ENCODE measurements at places on chromosomes 11 and 22.

GRCh38 chr11:46701078-46701654 lies 335 bp downstream of the ZNF408 start:
- no peak for DNase-seq

GRCh38 chr11:95705485-95706124 lies 84.0 kb downstream of the FAM76B start:
- DNase-seq = peak; percentile 91

DNA sequence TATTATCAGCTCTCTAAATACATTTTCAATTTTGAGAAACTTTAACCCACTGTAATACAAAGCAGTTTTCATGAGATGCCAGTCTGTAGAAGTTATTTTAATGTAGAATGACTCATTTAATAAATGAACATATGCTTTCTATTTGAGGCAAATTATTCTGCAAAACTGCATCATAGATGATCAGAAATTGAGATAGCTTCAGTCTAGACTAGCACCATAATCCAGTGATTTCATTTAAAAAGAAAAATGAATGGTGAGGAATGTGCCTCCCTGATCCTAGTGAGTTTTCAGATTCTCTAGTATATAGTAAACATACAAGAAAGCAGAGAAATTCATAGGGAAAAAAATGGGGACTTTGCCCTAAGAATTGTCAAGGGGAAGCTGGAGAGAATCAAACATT lies 66.1 kb downstream of the OR5AK2 start:
- no peak for DNase-seq

- DNase-seq = no peak
Observed at GRCh38 chr11:11553573-11553972, 68.2 kb downstream of the GALNT18 start.

GRCh38 chr11:33358150-33358831 lies 101.1 kb downstream of the HIPK3 start:
- no peak for DNase-seq

GRCh38 chr11:61782841-61783240 lies 9.6 kb downstream of the TMEM258 start:
- no peak for DNase-seq

DNA sequence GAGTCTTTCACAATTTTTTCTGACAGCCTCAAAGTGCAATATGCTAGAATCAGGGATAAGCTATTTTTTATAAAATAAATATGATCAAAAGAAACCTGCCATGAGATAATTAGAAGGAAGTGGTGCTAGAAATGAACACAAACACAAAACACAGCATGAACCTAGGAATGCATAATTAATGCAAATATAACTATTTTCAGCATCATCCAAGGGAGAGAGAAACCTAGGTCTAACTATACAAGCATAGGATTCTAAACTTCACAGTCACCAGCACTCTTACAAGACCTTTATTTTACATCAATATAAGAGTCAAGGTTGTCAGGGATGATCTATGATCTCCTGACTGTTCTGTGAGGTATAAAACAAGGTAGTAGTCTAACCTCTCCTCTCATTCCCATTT lies 29.2 kb downstream of the TTC28 start:
- no peak for DNase-seq

DNA sequence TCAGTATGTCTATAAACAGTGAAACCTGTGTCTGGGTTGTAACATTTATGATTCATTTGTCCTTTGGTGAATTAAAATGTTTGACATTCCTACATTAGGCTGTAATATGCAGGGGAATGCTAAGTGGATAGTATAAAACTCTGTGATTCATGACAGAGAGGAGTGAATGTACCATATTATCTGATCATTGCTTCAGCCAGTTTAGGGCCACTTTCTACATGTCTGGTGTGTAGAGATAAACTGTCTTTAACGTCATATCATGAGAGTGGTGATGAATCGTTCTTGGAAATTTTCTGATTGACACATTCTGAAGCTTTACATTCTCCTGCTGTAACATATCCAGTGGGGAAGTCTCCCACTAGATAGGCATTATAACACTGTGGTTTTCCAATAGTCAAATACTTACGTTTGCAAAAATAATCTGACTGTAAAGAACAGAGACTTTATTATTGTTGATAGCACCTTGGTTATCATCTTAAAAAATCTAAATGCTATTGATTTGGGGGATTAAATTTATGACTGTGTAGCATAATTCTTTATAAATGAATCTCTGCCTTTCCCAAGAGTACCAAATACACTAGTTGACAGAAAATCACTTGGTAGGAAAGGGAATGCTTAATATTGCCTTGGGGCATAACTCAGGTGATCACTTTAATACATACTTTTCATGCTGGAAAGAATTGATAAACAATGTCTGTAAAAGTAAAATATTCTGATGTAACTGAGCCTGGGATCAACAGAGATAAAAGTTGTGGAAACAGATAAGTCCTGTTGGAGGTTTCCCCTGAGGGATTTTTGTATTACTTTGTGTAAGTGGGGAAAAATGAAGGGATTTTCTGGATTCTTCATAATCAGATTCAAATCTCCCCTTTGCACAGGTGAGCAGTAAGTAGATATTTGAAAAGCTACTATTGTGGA lies 427.9 kb downstream of the JRKL start:
- no peak for DNase-seq

DNA sequence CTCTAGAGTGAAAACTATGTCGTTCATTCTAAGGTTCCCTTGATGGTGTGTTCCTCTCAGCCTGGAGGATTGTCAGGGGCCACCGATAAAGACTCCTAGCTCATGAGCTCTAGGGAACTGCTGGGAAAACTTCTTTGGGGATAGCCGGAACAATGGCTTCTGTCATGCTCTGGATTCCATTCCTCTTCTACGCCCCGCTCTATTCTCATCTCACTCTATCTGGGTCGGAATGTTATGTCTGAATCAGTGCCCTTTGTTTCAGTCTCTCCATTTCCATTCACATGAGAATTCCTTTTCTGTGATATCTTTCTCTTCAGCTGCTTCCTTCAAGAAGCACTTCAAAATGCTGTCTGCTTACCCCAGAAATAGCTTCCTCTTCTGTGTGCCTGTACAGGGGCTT lies 16.9 kb upstream of the SLCO2B1 start:
- DNase-seq = no peak

DNA sequence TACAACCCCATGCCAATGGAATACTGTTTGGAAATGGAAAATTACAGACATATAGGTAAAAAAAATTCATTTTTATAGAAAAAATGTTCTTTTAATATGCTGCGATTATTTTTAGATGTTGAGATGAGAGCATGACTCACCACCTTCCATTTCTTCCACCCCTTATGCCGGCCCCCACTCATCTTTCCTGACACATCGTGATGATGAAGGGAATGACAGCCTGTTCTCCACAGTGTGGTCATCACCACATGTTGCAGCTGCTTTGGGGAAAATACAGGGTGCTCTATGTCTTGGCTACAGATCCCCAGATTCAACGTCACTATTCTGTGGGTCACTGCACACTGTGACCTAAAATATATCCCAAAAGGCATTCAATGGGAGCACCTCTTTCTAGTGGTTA lies 916.2 kb downstream of the METTL15 start:
- DNase-seq = no peak

GRCh38 chr11:132051704-132052103 lies 681.3 kb downstream of the NTM start:
- DNase-seq = no peak

DNA sequence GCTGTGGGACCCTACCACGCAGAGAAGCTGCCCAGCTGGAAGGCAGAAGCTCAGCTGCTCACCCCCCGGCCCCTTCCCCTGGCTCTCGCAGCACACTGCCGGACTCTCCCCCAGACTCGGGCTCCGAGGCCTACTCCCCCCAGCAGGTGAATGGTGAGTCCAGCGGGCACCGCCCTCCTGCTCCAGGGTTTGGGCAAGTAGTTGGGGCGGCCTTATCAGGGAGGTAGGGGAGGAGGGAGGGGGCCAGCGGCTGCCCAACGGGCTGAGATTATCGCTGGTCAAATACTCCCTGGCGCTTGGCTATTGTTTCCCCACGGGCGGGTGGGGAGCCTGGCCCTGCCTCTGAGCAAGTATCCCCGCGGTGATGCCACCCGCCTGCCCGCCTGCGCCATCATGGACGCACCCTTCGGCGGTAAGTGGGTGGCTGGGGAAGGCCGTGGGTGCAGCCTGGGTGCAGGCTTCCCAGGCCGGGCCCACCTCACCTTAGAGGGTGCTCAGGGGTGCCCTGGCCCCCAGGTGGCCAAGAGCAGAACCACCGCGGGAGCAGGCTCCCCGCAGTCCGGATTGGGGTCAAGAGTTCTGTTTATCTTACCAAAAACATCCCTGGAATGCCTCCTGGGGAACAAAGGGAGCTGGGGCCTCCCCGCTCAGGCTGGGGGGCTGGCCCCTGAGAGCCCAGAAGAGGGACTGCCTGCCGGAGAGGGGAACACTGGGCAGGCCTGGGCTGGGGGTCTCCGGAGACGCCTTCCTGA lies 16.9 kb downstream of the MYRF start:
- DNase-seq = no peak

DNA sequence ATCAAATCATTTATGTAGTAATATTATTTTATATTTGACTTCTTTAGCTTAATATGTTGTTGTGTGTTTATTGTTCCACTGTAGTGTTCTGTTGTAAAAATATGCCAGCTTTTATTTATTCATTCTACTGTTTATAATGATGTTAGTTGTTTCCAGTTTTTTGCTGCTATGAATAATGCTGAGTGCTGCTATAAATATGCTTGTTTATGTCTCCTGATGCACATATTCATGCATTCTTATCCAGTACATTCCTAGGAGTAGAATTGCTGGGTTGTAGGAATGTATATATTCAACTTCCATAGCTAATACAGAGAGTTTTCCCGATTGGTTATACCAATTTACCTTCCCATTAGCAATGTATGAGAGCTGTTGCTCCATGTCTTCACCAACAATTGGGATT lies 33.5 kb upstream of the RAB30 start:
- no peak for DNase-seq

DNA sequence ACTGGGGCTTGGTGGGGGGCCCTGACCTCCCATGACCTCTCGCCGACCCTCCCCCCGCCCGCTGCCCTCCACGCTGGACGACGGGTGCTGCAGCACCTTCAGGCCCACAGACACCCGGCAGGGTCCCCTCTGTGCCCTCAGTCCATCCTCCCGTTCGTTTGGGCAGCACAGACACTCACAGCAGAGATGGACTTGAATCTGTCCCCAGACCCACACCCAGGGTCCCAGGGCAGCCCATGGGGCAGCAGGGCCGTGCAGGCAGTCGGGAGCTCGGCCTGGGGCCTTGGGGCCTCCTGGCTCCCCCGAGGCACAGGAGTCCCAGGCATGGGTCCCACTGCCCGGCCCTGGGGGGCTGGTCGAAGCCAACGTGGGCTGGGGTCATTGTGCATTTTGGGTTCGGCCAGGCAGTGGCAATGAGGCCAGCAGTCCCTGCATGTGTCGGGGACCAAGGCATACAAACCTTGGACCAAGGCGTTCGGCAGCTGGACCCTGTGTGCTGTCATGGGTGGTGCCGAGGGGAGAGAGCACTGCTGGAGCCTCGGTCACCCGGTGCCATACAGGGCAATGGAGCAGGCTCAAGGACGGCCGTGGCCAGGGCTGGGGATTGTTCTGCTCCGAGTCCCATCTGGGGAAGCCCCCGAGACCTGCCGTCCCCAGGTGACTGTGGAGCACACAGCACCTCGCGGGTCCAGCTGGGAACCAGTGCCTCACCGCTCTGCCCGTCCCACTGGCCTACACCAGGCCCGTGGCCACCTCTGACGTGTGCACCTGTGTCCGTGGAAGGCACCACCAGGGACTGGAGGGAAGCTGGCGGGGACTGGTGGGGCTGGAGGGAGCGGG lies 19.3 kb upstream of the BRSK2 start:
- no peak for DNase-seq

DNA sequence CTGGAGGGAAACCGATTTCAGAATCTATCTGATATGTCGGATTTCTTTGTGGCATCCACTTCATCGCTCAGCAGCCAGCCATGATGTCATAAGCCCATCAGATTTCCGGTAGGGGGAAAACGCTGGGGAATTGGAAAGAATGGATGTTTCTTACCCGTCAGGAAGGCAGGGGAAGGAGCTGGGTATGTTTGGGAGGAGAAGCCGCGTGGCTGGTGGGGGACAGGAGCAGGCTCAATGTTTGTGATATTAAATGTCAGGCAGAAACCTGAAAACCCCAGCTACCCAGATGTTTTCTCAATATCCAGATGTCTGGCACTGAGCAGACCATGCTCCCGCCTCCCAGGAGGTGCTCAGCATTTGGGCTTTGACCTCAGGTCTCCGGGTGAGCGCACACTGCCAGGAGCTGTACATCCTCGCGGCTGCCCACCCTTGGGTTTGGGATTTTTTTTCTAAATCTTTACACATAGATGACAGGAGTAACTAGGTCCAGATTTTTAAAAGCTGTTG lies 67.5 kb downstream of the NFAM1 start:
- DNase-seq = no peak

- DNase-seq = no peak
Observed at GRCh38 chr11:128482512-128483191, 104.7 kb downstream of the ETS1 start.

DNA sequence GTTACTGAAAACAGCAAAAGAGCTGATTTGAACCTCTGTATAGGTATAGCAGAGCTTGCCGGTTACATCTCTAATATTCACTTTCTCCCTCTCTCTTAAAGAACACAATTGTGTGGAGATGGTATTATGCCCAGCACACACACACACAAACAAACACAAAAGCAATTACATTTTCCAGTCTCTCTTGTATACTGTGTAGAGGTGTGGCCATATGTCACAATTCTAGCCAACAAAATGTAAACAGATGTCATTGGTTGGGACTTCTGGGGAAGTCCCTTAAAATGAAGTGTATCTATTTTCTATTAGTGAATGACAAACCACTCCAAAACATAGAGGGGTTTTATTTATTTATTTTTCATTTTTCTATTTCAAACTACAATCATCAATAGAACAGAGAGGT lies 12.8 kb downstream of the KCTD14 start:
- DNase-seq = no peak

DNA sequence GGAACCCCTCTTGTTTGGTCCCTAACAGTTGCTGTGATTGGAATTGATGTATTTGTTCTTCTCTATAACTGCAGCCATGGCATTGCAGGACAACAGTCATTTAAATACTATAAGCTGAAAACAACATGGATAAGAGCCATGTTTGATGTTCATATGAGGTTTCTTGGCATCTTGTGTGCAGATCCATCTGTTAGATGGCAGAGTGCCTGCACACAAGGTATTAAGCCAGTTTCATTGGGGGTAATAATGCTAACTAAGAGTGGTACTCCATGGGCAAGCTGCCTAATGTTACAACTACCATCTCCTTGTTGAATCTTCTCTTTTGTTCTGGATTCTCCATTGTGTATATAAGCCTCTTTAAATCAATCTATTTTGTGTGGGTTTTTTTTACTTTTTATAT lies 206.0 kb upstream of the CHORDC1 start:
- DNase-seq = no peak

DNA sequence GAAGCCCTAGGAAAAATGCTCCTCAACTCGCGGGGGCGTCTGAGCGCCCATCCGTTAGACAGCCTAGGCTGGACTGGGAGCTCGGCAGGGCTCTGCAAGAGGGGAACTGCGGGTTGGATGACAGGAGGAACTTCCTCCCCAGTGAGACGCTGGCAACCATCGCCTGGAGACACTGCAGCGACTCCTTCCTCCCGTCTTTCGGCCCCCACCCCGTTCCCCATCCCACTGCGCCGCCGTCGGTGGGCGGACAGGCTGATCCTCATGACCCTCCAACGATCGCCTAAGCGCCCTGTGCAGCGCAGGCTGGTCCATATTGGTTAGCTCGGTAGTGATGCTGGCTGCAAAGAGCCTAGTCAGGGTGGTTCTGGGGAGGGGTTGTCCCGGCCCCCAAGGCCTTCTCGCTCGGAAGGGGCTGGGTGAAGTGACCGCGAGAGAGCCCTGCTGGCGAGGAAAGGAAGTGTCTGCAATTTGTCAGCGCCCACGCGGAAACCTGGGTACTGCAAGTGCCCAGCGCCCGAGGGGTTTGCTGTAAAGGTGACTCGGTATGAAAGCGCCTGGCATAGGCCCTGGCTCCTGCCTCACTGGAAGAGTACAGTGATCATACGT lies 638 bp downstream of the NRGN start:
- no peak for DNase-seq
